ENCODE measurements at places on chromosomes 7 and 10. TPM values are rescaled to one million over a fixed set of nuclear protein-coding genes. Genes with fewer than 3 reads are reported as not detected.

Gene EPDR1
- polyA plus RNA-seq = not detected

Gene NUTM2E
- polyA plus RNA-seq = not detected

DNA sequence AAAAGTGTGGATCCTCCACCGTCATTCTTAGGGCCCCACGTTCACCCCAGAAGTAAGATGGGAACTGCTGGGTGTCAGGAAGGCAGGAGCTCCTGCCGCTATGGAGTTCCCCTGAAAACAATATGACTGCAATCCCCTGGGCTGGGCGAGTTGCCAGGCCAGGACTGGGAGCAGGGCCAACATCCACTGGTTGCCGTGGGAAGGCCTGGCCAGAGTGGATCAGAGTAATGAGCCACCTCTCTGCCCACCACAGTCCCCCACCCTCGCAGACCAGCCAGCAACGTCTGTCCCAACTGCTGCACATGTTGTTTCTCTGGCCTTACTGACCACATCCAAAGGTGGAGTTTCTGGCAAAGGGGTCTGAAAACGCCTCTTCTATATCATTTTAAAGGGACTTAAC, 86.6 kb downstream of the STRA8 start:
- H3K27ac ChIP-seq = no peak overlapping the region
- no peaks in the 10 kb centered on the region for H3K27me3 ChIP-seq
- no peak overlapping the region for H3K4me3 ChIP-seq
- no peaks in the 10 kb centered on the region for H3K36me3 ChIP-seq
- no peak for DNase-seq

DNA sequence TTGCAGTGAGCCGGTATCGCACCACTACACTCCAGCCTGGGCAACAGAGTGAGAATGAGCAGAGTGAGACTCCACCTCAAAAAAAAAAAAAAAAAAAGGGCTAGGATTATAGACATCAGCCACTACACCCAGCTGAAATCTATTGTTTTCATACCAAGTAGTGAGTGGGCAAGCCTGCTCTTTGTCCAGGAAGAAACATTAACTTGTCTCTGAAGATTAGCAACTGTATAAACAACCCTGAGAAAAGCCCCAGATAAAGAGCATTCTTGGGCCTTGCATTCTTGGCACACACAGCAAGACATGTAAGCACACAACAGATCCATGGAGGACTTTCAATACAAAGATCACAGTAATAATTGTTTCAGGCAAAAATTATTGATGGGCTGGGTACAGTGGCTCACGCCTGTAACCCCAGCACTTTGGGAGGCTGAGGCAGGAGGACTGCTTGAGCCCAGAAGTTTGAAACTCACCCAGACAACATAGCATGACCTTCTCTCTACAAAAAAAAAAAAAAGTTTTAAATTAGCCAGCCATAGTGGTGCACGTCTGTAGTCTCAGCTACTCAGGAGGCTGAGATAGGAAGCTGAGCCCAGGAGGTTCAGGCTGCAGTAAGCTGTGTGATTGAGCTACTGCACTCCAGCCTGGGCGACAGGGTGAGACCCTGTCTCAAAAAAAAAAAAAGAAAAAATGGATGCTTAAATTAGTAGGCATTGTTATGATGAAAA, 4.4 kb downstream of the PSPH start:
- H3K4me3 ChIP-seq = no peak overlapping the region
- no peaks in the 10 kb centered on the region for H3K27me3 ChIP-seq
- DNase-seq = no peak
- no peaks in the 10 kb centered on the region for H3K36me3 ChIP-seq
- no peak overlapping the region for H3K27ac ChIP-seq

DNA sequence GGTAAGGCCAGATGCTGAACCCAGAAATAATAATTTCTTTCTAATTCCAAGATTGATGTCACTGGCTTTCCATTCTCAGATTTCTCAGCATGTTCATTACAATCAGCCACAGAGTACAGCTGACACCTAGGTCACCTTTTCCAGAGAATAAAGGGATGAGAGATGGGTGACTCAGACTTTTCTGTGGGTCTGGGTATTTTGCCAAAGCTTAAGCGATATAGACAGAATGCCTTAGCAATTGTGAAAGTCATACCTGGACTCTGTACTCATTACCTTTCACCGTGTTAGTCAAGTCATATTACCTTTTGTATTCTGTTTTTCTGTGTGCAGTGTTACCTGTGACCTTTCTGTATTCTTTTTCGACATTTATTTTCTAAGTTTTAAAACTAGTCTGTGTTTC, 10.6 kb upstream of the PRTFDC1 start:
- no peak overlapping the region for H3K4me3 ChIP-seq
- no peaks in the 10 kb centered on the region for H3K27me3 ChIP-seq
- no peak for DNase-seq
- no peaks in the 10 kb centered on the region for H3K36me3 ChIP-seq
- no peak overlapping the region for H3K27ac ChIP-seq

Gene CYP3A4
- polyA plus RNA-seq = not detected

Gene SKIDA1
- not detected for polyA plus RNA-seq

Gene C1QL3
- polyA plus RNA-seq = 0.24 TPM

DNA sequence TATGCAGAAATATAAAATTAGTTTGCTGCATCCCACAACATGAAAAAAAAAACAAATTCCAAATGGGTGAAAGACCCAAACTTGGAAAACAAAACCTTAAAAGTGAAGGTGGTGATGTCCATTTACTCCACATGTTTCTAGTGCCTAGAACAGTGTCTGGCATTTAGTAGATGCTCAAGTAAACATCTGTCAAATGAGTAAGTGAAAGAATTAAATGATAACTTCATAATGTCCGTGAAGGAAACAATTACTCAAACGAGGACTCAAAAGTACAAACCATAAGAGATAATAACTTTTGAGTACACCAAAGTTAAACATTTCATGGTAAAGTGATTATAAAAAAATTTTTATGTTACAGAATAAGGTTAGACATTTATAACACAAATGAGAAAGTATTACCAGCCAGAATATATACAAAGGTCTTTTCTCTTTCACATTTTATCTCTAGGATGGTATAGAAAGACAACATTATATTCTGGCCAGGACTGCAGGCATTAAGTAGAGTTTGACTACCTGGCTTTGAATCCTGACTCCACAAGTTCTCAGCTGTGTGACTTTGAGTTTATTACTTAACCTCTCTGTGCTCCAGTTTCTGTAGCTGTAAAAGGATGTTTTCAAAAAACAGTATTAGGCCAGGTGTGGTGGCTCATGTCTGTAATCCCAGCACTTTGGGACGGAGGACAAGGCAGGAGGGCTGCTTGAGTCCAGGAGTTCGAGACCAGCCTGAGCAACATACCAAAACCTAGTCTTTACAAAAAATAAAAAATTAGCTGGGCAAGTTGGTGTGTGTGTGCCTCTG, 20.7 kb downstream of the NMT2 start:
- H3K27ac ChIP-seq = no peak overlapping the region
- DNase-seq = no peak

GRCh38 chr10:34809796-34810195, 5.3 kb downstream of the PARD3 start:
- H3K36me3 ChIP-seq = no peaks in the 10 kb centered on the region
- H3K27ac ChIP-seq = no peak overlapping the region
- no peak for DNase-seq
- H3K27me3 ChIP-seq = peaks cover 14% of the 10 kb centered on the region
- no peak overlapping the region for H3K4me3 ChIP-seq

GRCh38 chr10:25858076-25858475, 76.0 kb upstream of the MYO3A start:
- no peak for DNase-seq
- H3K27ac ChIP-seq = no peak overlapping the region

Gene SDHAF3
- 50.9 TPM for polyA plus RNA-seq

GRCh38 chr7:6032641-6033040, 1.5 kb downstream of the ANKRD61 start:
- no peaks in the 10 kb centered on the region for H3K27me3 ChIP-seq
- H3K4me3 ChIP-seq = no peak overlapping the region
- DNase-seq = no peak
- no peak overlapping the region for H3K27ac ChIP-seq
- peaks cover 72% of the 10 kb centered on the region for H3K36me3 ChIP-seq

DNA sequence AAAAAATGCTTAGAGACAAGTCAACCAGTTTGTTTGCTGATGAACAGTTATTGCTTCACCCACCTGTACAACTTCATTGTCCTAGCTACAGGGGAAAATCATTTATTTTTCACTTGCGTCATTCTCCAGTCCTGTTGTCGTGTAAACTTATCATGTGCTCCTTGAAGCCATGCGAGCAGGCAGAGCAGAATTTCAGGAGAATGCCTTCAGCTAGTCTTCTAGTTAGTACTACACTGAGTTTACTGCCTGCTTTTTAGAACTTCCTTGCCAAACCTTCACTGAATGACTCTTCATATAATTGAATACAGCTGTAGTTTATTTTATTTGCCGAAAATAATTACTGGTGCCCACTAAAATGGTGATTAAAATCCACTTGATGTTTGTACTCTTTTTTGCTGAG, 15.6 kb downstream of the RPA3 start:
- DNase-seq = no peak
- H3K27ac ChIP-seq = no peak overlapping the region
- H3K4me3 ChIP-seq = no peak overlapping the region
- no peaks in the 10 kb centered on the region for H3K36me3 ChIP-seq
- no peaks in the 10 kb centered on the region for H3K27me3 ChIP-seq

DNA sequence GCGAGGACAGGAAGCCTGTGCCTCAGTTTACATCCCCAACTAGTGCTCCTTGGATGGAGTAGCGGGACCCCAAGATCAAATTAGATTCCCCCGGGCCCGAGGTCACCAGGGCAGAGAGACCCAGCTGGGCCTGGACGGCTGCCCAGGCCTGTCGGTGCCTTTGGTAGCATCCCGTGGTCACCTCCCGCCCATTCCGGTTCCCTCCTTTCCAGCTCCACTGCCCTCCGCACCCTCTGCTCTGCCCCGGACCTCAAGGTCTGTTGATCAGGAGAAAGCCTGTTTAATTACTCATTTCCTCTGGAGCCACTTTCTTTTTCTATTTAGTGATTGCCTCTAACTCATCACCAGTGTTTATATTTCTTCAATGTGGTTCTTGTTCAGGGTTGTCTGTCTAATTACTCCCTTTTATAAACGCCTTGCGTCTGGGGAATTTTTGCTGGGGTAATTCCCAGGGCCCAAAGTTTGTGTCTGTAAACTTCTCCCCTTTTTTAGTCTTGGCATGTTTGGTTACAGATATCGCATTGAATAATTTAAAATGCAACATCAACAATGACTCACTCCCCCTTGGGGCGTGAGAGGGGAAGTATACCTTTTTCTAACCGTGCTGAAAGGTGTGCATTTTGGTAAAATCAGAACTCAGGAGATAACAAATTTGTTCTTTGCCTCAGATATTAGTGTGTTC, 1.9 kb downstream of the FOXK1 start:
- peak; percentile 60 for DNase-seq
- peak overlapping the region; percentile 85 for H3K27ac ChIP-seq
- H3K27me3 ChIP-seq = no peaks in the 10 kb centered on the region
- peaks cover 45% of the 10 kb centered on the region for H3K4me1 ChIP-seq
- peak overlapping the region; percentile 75 for H3K4me3 ChIP-seq
- H3K36me3 ChIP-seq = peaks cover 2% of the 10 kb centered on the region

Gene PRF1
- 170 TPM for polyA plus RNA-seq

DNA sequence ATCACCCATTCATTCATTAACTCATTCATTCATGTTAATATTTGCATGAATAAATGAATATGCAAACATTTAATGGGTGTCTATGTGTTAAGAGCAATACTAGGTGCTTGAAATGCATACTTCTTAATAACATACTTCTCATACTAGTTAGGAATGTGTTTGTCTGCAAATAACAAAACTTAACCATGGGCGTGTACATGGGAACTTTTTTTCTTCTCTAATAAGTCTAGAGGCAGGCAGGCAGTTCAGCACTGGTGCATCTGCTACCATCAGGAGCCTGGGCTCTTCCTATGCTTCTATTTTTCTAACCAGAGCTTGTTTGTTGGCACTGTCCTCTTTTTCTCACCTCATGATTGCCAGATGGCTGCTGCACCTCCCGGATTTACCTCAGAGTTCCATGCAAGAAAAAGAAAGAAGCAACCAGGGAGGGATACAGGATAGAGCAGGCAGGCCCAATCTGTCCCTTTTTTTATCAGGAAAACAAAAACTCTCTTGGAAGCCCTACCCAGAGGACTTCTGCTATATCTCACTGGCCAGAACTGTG, 22.7 kb downstream of the CDHR3 start:
- no peaks in the 10 kb centered on the region for H3K36me3 ChIP-seq
- no peaks in the 10 kb centered on the region for H3K4me1 ChIP-seq
- H3K27ac ChIP-seq = no peak overlapping the region
- no peak overlapping the region for H3K4me3 ChIP-seq
- DNase-seq = no peak

DNA sequence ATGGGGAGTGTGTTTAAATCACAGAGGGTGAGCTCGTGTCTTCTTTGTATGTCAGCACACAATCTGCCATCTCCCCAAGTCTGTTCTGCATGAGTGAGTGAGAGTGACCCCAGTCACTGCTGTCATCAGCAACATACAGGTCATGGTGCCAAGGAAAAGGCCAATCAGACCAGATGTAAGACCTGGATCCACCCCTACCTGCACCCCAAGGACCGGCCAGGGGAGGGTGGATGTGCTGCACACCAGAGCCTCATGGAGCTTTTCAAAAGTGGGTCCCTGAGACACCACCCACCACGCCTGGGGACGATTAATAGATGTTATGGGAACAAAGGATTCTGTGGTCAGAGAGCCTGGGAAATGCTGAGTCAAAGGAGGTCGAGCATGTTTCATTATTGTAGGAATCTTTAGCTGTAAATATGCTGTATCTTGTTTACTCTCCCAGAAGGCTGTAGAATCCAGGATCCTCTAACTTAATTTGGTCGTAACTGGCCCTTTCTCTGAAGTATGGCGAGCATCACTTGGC, 420.5 kb downstream of the RPS24 start:
- H3K36me3 ChIP-seq = no peaks in the 10 kb centered on the region
- H3K27ac ChIP-seq = no peak overlapping the region
- no peaks in the 10 kb centered on the region for H3K27me3 ChIP-seq
- no peaks in the 10 kb centered on the region for H3K4me1 ChIP-seq
- DNase-seq = no peak
- H3K4me3 ChIP-seq = no peak overlapping the region

DNA sequence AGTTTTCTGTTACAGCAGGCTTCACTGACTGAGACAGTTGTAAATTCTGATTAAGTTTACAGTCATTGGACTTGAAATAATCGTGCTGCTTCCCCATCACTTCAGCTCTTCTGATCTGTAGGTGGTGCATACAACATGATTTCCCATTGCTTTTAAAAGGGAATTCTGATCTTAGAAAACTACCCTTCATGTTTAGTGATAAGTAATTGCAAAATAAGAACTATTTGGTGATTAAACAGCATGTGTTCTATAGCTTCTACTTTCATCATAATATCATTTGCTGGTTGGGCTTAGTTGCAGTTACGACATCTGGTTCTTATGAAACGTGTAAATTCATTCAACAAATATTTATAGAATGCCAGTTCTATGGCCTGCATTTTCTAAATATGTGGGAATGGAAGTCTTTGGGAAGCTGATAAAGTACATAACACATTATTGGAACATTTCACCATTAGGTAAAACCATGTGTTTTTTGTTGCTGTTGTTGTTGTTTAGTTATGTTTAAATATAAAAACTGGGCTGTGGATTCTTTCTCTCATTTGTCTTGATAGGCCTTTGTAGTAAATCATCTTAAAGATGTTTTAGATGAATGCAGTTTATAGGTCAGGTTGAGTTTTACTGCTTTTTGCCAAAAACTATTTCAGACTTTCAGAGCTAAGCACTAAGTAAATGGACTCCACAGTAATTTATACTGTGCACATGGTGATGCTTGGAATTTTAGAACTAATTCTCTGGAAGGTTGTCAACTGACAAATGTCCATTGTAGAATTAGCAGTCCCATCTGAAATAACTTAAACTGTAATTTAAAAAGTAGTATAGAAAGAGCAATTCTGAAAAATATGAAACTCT, 13.1 kb downstream of the GNAI1 start:
- H3K27ac ChIP-seq = no peak overlapping the region
- no peaks in the 10 kb centered on the region for H3K36me3 ChIP-seq
- no peak overlapping the region for H3K4me3 ChIP-seq
- no peaks in the 10 kb centered on the region for H3K27me3 ChIP-seq
- no peak for DNase-seq

All from CD4-positive, CD25-positive, alpha-beta regulatory T cell (primary cell).